MCF 10A (cell line): ENCODE measurements at places on chromosomes 7 and 10. TPM values are rescaled to one million over a fixed set of nuclear protein-coding genes. Genes with fewer than 3 reads are reported as not detected.

DNA sequence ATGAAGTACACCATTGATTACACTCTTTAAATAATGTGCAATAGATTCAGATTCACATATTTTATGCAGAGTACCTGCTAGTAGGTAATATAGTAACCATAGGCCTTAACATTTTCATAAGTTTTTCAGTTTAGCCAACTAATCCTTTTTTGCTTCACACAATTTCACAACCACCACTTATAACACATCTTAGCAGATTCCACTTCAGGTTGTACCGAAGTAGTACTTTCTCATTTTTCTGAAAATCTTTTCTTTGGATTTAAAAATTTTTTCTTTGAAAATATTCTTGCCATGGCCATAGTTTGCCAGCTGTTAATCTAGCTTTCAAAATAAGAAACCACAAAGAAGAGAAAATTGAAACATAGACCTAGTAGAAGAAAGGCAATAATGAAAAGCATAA, 203.1 kb downstream of the MGMT start:
- DNase-seq = no peak

GRCh38 chr7:17912536-17913235, 27.6 kb downstream of the SNX13 start:
- no peak for DNase-seq

DNA sequence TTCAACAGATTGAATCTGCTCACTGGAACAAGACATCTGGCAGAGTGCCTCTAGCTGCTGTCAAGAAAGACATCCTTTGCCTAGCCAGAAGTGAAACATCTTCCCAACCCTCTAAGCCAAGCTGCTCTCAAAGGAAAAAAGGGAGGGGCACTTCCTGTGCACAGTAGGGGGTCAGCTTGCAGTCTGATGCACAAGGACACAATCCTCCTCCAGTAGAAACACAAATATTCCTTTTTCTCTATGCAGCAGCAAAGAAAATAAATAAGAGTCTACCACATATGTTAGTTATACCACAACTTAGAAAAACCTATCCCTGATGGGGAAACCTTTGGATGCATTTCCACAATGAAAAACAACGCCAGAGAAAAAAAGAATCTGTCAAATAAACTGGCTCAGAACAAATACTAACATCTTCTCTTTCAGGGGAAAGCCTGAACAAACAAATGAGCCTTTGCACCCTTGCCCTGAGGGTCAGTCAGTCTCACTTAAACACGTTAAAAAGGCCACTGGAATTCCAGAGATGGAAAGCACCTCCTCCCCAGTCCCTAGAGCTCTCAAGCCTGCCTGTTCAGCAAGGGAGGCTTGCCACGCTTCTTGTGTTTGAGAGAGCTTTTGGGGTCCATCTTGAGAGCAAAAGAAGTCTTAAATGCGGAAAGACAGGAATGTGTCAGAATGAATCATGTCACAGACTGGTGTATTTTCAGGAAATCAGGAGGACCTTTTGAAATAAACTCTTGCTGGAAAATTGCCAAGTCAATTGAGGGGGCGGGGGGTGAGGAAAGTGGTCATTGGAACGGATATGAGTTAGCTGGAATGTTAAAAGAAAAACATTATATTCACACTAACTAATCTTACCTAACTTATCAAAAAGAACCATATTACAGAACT, 7.5 kb downstream of the LAMB1 start:
- peak; percentile 90 for DNase-seq

CH25H gene
- not detected in 2 replicates for total RNA-seq

DYNC1I1 gene
- total RNA-seq = not detected in 2 replicates

KCNH2 gene
- 0.09 TPM in 1 of 2 replicates, not detected in the other for total RNA-seq

SYT15 gene
- total RNA-seq = 0.79 and 0.84 TPM in 2 replicates
